HT-29 (cell line): ENCODE measurements at places on chromosomes 4 and X. TPM values are rescaled to one million over a fixed set of nuclear protein-coding genes. Genes with fewer than 3 reads are reported as not detected.
A peak's percentile ranks its signal among the peaks of the same experiment; 100 is the strongest.

DNA sequence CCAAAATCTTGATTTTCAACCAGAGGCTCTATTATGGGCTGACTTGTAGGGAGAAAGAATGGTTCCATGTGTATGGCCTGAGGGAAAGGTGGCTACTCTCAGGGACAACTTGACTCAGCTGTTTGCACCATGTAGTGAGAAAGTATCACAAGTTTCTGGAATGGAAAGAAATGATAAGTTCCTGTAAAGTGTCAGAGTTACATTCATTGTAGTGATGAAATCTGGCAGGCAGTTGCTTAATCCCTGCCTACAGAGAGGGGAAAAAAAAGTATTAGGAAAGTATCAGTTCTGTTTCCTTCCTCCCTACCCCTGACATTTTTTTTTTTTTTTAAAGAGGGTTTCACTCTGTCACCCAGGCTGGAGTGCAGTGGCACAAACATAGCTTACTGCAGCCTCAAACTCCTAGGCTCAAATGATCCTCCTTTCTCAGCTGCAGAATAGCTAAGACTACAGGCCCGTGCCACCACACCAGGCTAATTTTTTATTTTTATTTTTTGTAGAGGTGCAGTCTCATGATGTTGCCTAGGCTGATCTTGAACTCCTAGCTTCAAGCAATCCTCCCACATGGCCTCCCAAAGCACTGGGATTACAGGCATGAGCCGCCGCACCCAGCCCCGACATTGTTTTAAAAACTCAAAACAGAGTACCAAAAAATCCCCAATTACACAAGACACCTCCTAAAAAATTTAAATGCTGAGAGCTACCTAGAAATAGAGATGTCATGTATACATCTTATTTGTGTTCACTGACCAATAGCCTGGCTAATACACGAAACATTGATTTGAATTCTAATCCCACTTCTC lies 4.8 kb upstream of the FBXL5 start:
- DNase-seq: no peak

DNA sequence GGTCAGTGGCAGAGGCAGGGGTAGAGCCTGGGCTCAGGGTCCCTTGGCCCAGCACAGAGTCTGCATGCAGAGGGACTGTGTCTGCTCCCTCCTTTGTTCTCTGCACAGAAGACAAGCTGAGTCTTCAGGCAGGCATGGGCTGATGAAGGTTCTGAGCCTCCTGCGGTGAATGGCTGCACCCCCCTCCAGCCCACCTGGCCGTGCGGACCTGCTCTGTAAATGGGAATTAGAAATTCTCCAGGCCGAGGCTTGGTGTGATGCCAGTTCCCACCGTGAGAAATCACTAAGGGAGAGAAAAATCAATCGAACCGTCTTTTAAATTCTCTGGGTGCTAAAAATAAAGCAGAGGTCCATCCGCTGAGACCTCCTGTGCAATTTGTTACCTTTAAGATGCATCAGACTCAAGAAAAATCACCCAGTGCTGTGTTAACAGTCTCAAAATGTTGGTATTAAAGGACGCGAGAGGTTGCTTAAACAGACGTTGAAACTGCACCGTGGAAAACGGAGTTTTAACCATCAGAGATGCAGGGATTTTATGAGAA lies 96.0 kb downstream of the WFS1 start:
- DNase-seq: no peak

GRCh38 chrX:23883737-23884354 lies 23.9 kb downstream of the APOO start:
- peak; percentile 36 for DNase-seq

The FRYL gene
- total RNA-seq: 36.4 and 40.8 TPM in 2 replicates

The GPR50 gene
- total RNA-seq: not detected in 2 replicates

DNA sequence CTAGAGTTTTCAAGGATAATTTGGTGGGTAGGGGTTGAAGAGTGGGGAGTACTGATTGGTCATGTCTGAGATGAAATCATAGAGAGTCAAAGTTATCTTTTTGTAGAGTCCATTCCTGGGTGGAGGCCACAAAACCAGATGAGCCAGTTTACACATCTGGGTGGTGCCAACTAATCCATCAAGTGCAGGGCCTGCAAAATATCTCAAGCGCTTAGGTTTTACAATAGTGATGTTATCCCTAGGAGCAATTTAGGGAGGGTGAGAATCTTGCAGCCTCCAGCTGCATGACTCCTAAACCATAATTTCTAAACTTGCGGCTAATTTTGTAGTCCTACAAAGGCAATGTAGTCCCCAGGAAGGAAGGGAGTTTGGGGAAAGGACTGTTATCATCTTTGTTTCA lies 988.3 kb upstream of the LCORL start:
- no peak for DNase-seq

DNA sequence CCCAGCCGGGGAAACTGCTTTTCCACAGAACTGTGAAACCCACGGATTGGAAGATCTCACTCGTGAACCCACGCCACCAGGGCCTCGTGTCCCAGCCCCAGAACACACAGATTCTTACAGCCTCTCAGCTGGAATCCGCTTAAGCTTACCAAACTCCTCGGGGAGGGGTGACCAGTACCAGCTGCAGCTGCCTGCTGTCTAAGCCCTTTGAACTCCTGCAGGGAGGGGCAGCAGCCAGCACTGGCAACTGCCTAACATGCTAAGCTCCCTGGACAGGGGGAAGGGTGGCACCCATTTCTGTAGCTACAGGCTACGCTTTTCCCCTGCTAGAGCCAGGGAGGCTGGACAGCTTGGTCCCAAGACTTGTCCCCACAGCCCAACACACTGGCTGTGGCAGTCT lies 38.4 kb downstream of the TBL1X start:
- no peak for DNase-seq

The LRAT gene
- not detected in 2 replicates for total RNA-seq

The ARAP2 gene
- 10.7 and 14.0 TPM in 2 replicates for total RNA-seq

GRCh38 chrX:15292861-15293260 lies 22.6 kb downstream of the ASB11 start:
- DNase-seq: no peak

The AADAT gene
- 0.81 TPM in 2 replicates for total RNA-seq

DNA sequence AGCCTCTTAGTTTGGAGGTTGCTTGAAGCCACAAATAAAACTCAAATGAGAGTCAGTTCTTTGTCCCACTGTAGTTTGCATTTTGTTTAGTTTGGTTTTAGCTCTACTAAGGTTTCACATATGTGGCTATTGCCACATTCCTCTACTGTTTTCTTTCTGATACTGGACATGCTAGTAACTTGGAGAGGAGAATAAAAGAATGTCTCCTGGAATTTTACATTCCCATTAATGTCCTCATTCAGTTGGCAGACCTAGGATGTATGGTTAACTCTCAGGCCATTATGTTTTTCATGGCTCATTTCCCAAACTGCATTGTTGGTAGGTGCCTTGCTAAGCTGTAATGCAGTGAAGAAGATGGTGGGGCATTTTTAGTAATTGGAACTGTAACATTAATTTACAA lies 29.9 kb downstream of the UPRT start:
- DNase-seq: no peak

The REELD1 gene
- not detected in 2 replicates for total RNA-seq

- DNase-seq: no peak
Observed at GRCh38 chrX:148914783-148915182, 414.4 kb downstream of the AFF2 start.

The MAGEA1 gene
- total RNA-seq: not detected in 2 replicates

The S100P gene
- total RNA-seq: 412 and 628 TPM in 2 replicates

GRCh38 chrX:72130156-72130761 lies 1.5 kb downstream of the RTL5 start:
- DNase-seq: no peak

- DNase-seq: no peak
Observed at GRCh38 chr4:15479913-15480185, 10.2 kb downstream of the CC2D2A start.

GRCh38 chr4:39846705-39847104 lies 131.0 kb downstream of the PDS5A start:
- no peak for DNase-seq

- DNase-seq: no peak
Observed at GRCh38 chr4:73896416-73896815, 27.2 kb downstream of the CXCL1 start.

The GPR119 gene
- total RNA-seq: not detected in 2 replicates

GRCh38 chr4:6873792-6874461 lies 35.7 kb upstream of the TBC1D14 start:
- peak; percentile 81 for DNase-seq

GRCh38 chrX:20947411-20947912 lies 426.8 kb upstream of the CNKSR2 start:
- no peak for DNase-seq

DNA sequence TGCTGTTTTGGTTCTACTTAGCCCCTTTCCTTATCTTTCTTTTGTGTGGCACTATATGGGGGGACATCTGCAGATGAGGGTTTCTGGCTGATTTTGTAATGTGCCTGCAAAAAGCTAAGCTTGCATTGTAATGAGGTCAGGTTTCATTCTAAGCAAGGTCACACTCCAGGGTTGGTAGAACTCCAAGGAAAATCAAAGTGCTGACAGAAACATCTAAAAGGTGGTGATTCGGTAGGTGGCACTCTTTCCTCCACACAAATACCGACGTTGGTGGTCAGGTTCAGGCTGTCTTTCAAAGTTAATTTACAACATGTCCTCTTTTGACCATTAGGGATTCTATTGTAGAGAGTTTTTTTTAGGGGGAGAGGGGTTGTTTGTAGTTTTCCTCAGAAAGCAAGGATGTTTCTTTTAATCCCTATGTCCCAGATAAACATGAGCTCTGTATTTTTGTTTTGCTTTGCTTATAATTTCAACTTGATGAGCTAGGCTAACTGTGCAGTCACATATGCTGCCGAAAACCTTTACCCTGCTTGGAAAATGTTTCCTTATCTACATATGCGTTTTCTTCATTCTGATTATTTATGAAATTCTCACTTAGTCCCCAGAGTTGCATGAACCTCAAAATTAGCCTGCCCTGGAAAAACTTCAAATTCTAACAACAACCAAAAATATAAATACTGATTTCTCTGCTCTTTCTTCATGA lies 434.2 kb downstream of the PPARGC1A start:
- peak; percentile 37 for DNase-seq

The CA5B gene
- 0.71 and 1.8 TPM in 2 replicates for total RNA-seq

- DNase-seq: no peak
Observed at GRCh38 chr4:128384091-128384520, 96.5 kb upstream of the PGRMC2 start.

DNA sequence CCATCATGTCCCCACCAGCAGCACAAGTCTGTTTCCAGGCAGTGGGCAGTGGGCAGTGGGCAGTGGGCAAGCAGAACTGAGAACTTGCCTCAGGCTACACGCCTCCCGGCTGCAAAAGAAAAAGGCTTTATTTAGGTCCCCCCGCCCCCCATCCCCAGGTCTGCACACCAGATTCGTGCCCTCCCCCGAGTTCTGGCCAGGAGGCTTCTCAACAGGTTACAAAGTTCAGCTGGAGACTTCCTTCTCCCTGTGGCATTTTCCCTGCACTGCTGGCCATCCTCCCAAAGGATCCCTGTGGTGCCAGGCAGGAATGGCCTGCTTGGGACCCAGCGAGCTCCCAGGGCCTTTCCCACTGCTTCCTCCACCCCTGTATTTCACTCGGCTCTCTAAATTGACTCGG lies 97.0 kb upstream of the TRIM2 start:
- DNase-seq: no peak

The TRMT10A gene
- total RNA-seq: 2.5 and 3.3 TPM in 2 replicates

- no peak for DNase-seq
Observed at GRCh38 chr4:40170588-40170987, 26.2 kb upstream of the RHOH start.

GRCh38 chr4:117357437-117357836 lies 272.1 kb upstream of the TRAM1L1 start:
- DNase-seq: no peak

DNA sequence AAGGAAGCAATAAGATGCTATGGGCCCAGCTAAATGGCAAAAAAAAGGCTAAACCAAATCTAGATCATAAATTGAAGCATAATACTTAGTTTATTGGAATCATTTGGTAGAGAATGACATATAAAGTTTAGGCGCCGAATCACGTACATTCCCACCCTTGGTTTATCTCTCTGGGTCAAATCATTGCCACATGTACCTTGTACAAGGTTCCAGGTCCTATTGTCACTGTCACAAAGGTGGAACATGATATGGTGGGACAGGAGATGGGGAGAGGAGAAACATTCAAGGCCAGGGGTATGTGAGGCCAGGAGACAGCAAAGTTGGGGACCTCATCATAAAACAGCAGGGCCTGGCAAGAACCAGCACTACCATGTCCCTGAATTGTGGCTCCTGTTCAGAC lies 13.4 kb downstream of the MAML3 start:
- no peak for DNase-seq

- DNase-seq: no peak
Observed at GRCh38 chr4:115275615-115276014, 162.2 kb upstream of the NDST4 start.

GRCh38 chrX:4622486-4623167 lies 909.2 kb upstream of the PRKX start:
- no peak for DNase-seq

The FAM53A gene
- total RNA-seq: 2.4 and 2.6 TPM in 2 replicates

- DNase-seq: no peak
Observed at GRCh38 chr4:33941854-33942253, 2302.5 kb downstream of the ARAP2 start.

DNA sequence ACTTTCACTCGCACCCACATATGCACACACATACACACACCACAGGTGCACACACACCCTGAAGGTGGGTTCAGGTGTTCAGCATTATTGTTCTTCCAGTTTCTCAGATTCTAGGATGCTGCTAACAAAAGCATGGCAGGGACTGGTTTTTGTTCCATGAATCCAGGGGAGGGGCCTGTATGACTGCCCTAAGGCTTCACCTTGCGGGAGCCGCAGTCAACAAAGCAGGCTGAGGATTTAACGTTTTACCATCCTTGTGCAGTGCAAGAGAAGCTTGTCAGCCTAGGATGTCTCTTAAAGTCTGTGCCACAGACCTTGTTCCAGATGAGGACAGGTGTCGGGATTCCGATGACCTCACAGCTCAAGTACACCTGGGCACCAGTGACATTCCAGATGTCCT lies 61.8 kb downstream of the POLR2B start:
- DNase-seq: no peak

- no peak for DNase-seq
Observed at GRCh38 chrX:44580466-44580865, 37.8 kb upstream of the FUNDC1 start.

GRCh38 chrX:130228871-130229270 lies 39.8 kb downstream of the ZNF280C start:
- no peak for DNase-seq

- DNase-seq: no peak
Observed at GRCh38 chr4:108483650-108484049, 136.7 kb upstream of the RPL34 start.

DNA sequence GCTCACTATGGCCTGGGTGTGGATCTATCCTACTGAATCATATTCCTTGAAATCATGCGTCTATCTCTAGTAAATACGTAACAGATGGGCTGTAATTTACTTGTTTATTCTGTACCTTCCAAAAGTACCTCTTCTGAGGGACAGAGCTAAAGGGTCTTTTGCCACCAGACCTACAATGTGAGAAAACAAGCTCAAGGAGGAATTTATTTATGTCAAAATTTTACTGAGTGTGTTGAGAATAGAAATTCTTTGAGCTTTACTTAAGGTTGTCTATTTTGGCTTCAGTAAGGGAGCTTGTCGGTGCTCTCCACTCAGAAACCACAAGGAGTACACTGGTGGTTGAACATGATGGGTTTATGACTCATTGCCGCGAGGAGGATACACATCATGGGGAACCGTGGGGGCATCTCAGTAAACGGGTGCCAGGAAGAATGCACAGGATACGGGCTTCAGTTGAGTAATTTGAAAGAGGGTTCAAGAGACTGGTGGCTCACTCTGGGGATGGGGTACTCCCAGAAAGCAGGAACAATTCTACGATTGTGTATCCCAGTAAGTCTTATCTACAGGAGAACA lies 3.0 kb downstream of the ANK2 start:
- DNase-seq: no peak

The LANCL3 gene
- 0.76 and 0.78 TPM in 2 replicates for total RNA-seq

GRCh38 chr4:126106658-126107057 lies 791.9 kb downstream of the FAT4 start:
- peak; percentile 48 for DNase-seq
